M059J (cell line): ENCODE measurements at places on chromosomes 4 and X. TPM values are rescaled to one million over a fixed set of nuclear protein-coding genes. Genes with fewer than 3 reads are reported as not detected.

DNA sequence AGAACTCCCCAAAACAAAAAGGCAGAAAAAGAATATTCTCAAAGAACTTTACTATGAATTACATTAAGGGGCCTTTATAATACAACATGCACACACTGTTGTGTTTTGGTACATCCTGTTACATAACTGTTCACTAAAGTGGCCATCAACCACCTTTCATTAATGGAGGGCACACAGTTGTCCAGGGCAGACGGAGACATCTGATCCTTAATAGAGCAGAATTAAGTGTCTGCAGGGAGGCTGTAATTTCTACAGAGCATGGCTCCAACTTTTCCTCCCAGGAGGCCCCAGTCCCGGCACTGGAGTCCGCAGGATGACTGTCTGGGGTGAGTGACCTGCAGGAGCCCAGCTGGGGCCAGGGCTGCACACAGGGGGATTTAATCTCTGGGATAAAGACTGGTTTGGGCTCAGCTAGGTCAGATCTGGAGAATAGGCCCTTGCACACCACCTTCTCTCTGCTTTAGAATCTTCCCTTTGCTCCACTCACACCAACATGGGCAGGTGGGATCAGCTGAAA is 233.4 kb downstream of the MAML3 start:
- no peak for DNase-seq

DNA sequence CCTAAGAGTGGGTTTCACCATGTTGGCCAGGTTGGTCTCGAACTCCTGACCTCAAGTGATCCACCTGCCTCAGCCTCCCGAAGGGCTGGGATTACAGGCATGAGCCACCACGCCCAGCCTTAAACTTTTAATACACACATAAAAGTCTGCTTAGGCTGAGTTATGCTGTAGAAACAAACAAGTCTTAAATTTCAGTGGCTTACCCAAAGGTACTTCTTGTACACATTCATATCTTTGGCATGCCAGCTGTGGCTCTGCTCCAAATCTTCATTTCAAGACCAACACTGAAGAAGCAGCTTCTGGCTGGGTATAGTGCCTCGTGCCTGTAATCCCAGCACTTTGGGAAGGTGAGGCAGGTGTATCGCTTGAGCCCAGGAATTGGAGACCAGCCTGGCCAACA is 80.3 kb downstream of the PPEF2 start:
- DNase-seq = peak; percentile 74

DNA sequence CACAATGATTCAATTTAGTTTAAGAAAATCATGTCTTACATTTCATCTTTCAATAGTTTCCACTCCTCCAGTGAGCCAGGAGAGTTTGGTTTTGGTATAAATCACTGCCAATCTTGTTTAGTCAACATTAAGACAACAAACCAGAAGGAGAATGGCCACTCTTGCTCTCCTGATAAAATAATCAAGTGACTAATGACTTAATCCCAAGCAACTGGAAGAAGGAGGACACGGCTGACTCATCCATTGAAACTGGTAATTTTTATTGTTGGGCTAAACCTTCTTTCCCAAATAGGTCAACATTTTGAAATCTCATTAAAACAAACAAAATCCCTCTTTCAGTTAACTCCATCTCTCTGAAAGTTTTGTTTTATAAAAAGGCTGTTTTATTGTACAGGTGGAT is 230.2 kb downstream of the CLCN4 start:
- DNase-seq = peak; percentile 77

GRCh38 chr4:168540503-168541265 is 43.8 kb downstream of the PALLD start:
- peak; percentile 68 for DNase-seq

DNA sequence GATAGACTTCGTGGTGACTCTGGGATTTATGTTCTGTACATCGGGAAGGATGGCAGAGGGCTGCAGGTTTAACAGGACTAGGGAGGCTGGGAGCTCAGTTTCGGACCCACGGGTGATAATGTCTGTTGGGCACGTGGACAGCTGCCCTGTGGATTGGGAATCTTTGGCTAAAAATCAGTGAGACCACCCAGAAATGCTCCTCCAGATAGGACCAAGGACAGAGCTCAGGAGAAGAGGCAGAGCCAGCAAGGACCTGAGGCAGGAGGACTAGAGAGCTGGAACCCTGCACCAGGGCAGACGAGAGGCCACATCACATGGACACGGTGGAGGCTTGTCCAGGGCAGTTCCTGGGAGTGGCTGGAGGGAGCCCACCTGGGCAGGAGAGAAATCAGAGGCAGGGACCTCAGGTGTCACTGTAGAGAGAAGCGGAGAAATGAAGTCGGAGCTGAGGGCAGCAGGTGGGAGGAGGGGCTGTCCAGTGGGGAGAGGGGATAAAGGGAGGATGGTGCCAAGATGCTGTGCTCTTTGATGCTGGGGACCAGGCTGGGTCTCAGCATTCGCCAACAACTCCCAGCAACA is 79.2 kb downstream of the CPZ start:
- DNase-seq = no peak

TLR6 gene
- total RNA-seq = 2.3 and 2.8 TPM in 2 replicates

DNA sequence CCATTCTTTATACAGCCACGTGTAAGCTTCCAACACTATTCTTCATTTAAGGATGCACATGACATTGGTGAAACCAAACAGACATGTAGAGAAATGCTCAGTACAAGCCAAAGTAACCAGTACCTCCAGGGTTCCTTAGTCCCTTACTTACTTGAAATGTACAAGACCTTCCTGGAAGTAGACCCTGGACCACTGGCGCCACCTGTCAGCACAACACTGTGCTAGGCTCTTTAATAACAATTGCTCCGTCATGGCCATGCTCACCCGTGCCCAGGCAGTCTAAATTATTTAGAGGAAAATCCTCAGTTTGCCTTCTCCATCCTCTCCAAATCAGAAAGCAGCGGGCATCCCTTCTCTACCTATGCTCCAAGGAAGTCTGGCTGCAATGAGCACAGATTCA is 52.7 kb downstream of the ADGRA3 start:
- DNase-seq = no peak

GRCh38 chr4:115763051-115763450 is 649.6 kb upstream of the NDST4 start:
- no peak for DNase-seq

GRCh38 chr4:101071241-101071640 is 276.1 kb downstream of the PPP3CA start:
- no peak for DNase-seq

CXCL13 gene
- total RNA-seq = not detected in 2 replicates

DNA sequence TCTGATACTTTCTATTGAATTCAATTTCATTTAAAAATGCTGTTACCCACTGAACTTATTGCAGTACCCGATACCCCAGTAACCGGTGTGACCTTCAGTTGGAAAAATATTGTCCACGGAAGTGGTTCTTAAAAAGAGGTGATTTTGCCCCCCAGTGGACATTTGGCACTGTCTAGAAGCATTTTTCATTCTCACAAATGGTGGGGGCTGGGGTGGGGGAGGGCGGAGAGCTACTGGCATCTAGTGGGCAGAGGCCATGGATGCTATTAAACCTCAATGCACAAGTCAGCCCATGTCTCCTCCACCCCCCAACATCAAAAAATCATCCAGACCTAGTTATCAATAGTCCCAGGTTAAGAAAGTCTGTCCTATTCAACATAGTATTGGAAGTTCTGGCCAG is 19.6 kb upstream of the CHM start:
- DNase-seq = peak; percentile 5

DNA sequence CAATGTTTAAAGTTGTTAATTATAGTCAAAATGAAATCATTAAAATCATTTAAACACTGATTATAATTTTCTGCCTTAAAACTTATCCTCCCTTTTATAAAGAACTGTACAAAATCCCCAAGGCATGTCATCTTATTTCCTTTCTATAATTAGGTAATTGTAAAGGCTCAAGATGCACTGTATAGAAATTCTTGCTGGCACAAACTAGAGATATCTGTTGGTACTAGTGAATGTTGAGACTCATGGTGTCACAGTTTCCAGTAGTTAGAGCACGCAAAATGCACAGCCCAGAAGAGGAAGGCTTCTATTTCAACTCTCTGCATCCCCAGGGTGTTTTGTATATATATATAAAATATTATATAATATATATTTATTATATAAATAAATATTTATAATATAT is 22.7 kb upstream of the PLA2G12A start:
- no peak for DNase-seq

DNA sequence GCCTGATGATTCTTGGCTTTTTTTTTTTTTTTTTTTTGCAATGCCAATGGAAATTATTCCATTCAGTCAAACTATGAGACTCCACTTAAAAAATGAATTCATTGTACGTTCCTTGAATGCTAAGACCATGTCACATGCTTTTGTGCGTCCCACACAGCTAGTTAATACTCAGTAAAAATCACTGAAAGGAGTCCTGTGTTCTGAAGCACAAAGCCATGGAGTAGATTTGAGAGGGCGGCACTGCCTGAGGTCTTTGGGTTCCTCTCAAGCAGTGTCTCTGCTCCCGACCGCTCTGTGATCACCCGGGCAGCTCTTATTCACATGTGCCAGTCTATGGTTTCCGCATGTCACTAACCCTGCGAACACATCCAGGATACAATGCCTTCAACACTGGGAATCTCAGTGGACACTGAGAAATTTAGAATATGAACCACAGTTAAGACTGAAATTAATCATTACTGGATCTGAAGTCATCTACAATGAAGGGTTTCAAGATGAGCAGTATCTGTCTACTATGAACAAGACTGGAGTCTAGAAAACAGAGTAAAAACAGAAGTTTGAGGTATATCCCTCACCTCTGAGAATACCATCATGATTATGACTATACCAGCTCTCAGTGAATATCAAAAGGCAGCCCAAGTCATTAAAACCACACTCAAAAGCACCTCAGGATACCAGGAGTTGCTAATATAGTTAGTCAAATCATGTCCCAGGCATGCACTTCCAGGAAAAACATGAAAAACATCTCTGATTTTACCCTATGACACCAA is 193.0 kb downstream of the MGST2 start:
- DNase-seq = no peak

GRCh38 chr4:907691-908425 is 24.3 kb downstream of the GAK start:
- no peak for DNase-seq

DNA sequence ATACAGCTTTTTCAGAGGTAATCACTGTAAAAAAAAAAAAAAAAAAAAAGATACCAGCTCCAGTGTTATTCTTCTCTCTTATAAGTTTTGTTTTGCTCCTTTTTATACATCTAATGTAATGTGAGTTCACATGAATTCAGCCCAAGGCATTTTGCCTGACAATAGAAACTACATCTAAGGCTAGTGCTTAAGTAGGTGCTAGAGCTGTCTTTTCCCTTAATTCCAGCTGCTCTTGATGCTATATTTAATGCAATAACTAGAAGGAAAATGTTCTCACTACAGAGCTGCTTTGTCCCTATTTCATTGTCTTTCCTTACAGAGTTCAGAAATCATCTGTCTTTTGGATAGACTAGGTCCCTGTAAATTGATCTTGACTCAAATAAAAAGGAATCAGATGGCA is 150.1 kb downstream of the NAA11 start:
- no peak for DNase-seq

GAGE12E gene
- total RNA-seq = not detected in 2 replicates

TEX11 gene
- not detected in 2 replicates for total RNA-seq

- peak; percentile 93 for DNase-seq
Observed at GRCh38 chr4:98430708-98431403, 169.7 kb downstream of the RAP1GDS1 start.

DNA sequence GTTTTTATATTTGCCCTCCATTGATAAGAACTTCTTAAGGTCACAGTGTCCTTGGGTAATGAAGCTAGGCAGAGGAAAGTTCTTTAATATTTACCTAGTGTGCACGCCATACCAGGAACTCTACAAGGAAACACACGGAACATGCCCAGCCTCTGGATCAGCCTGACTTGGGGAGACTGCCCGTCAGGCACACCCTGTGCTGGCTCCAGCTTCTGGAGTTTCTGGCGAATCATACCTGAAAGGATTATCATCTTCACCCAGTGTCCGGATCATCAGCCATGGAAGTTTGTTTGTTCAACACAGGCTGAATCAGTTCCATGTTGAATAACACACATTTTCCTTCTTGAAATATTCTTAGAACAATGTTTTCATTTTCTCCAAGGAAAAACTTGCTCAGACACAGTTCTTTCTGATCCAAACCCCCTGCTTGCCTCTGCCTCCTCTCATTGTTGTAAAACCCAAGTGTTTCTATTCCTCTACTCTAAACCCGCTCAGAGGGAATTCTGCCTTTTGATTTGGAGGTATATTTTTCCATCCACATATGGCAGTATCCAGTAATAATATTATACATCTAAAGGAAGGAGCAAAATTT is 176.7 kb downstream of the SHROOM3 start:
- DNase-seq = no peak

DNA sequence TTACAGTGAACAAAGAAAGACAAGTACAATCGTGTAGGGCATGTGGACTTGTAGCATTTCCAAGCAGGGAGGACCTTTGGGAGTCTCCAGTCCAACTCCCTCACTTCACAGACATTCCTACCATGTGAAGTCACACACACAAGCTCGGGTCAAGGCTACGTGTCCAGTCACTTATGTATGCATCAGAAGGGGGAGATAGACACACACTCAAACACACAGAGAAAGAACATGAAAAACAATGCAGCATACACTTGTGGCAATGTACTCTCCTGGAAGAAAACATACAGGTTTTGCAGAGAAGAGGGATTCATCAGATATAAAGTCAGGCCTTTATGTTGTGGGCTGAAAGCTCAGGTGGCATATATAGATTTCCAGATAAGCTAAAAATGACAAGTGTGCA is 136.1 kb upstream of the MID1 start:
- peak; percentile 91 for DNase-seq

GRCh38 chrX:10074241-10074941 is 82.4 kb upstream of the CLCN4 start:
- DNase-seq = no peak

TLR1 gene
- 3.2 and 5.5 TPM in 2 replicates for total RNA-seq

GRCh38 chrX:133818019-133818418 is 167.4 kb downstream of the GPC3 start:
- no peak for DNase-seq

DNA sequence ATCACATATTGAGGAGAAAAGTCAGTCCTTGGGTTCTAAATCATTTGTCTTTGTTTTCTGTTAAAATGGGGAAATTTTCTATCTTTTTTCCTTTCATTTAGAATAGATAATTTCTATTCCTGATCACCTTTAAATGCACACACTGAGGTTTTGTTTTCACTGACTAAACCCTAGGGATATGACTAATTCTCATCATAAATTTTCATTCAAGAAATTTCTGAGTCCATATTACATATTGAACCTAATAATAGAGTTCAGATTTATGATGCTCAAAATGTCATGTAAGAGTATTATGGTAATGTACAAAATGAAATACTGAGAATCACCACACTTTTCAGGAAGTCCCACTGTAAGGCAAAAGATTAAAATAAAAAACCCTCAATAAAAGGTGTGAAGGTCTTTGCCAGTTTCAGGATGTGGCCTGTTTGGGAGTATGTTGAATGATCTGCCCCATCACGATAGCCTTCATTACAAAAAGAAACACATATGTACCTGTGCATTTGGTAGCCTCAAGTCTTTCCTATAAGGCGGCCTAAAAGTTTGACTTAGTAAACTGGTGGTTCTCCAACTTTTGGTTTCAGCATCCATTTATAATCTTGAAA is 49.4 kb downstream of the LEF1 start:
- DNase-seq = no peak
